ENCODE measurements at places on chromosomes 4 and X.

GRCh38 chr4:6278801-6279197, 9.1 kb downstream of the WFS1 start:
- DNase-seq, result no peak

GRCh38 chr4:138959097-138959815, 56.3 kb upstream of the NOCT start:
- DNase-seq, result no peak

DNA sequence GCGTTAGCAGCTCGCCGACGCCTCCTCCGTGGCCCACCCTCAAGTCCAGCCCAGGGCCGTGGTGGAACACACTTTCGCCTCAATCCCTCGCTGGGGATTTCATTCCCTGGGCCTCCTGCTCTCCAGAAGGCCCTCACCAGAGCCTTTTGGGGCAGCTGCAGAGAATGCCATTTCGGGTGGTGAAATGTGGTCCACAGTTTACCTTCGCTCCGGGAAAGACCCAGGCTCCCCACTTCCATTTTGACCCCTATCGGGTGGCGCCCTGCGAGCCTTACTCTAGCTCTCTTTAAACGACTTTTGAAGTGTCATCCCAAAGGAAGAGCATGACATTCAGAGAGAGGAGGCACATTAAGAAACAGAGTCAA, 496 bp downstream of the SH2D1A start:
- no peak for DNase-seq

DNA sequence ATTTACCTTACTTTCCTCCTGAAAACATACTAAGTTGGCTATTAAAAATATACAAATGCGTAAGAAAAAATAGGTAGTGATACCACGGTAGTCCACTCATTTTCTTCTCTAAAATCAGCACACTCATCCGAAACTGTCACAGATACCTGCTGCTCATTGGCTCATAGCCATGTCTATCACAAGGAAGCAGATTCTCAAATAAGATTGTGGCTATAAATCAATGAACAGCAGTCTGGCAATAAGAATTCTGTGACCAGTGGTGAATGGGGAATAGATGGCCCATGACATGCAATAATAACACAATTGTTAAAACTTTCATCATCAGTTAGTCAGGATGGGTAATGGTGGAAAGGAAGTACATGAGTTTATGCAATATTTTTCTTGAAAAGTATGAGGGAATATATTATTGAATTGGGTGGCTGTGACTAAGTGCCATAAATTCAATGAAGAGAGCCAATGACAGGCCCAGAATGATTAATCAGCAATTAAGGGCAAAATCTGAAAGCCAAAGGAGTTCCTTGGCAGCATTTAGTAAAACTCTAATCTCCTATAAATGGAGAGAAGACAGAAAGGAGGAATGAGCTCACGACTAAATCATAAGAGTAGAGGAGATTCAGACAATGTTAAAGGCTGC, 202.3 kb upstream of the NEIL3 start:
- no peak for DNase-seq

DNA sequence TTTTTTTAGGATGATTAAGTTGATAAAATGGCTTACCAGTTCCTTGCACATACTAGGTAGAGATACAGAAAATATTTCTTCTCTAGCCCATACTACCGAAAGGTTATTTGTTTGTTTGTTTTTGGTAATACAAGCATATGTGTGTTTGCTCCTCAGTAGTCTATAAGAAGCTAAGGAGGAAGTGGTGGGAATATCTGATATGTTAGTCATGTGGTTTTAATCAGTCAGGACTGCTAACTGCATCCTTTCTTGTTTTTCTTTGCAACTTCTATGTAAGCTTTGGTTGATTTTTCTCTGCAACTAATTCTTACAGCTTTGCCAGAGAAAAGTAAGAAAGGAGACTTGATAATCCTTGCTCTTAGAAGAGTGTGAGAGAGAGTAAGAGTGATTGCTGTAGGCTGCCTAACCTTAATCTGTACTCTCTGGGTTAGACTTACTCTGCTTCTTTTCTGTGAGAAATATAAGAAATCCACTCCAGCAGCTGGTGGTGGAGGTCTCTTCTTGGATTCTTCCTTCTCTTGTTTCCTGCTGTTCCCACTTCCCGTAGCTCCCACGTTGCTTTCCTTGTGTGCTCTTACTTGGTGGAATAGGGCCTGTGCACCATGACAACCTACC, 28.3 kb downstream of the SEPTIN11 start:
- no peak for DNase-seq

GRCh38 chr4:85243857-85244256, 231.1 kb upstream of the ARHGAP24 start:
- DNase-seq, result no peak

DNA sequence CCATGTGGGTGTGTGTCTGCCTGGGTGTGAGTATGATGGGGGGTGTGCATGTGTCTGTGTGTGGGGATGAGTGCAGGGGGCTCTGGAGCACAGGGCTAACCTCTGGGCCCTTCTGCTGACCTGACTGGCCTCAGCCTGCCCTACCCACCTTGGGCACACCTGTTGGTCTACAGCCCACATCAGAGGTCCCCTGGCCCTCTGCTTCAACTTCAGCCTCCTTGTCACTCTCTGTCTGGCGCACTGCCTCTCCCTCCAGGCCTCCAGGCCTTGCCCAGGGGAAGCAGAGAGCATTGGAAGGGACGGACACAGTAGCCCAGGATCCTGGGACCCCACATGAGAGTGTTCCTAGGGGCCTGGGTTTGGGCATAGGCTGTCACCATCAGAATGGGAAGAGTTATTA, 115.4 kb downstream of the EFNB1 start:
- DNase-seq, result no peak

GRCh38 chrX:69238887-69239231, 73.6 kb upstream of the PJA1 start:
- DNase-seq, result no peak

DNA sequence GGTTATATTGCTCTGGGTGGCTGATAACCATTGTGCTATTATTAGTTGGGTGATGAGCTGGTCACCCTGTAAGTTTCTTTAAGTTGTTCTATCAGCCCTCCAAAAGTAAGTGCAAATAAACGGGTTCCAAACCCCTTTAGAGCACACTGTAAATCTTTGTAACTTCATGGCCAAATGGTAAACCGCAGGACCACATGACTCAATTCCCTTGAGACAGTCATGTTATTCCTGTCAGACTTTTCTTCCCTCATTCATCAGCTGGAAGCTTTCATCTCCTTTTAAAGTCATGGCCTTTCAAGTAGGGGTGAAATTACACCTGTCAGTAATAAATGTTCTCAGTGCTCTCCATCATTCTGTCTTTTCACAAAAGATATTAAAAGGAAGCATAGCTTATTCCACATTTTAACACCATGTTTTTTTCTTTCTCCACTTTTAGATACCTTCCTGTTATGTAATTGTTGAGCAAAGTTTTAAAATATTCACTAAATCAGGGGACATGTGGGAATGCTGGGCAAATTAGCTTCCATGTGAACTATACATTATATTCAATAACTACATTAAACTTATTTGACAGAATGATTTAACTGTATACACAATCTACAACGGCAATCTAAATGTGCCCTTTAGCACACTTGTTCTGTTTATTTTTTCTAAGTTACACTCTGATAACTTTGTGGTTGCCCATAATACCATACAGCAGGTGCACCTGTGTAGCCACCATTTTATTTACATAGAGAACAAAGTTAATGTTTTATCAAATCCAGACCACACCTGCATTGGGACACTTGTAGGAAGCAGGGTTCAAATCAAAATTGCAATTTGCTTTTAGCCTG, 275.5 kb downstream of the CFAP299 start:
- DNase-seq, result no peak

Measured in stimulated activated CD4-positive, alpha-beta T cell treated with anti-CD3 and anti-CD28 coated beads, Interleukin-12 subunit alpha, Interleukin-12 subunit beta, amount 100 ng/mL, for 48 hours (primary cell).